ENCODE measurements at places on chromosomes 5 and 9.

GRCh38 chr5:5792106-5792505, 369.6 kb downstream of the ICE1 start:
- no peak for DNase-seq

DNA sequence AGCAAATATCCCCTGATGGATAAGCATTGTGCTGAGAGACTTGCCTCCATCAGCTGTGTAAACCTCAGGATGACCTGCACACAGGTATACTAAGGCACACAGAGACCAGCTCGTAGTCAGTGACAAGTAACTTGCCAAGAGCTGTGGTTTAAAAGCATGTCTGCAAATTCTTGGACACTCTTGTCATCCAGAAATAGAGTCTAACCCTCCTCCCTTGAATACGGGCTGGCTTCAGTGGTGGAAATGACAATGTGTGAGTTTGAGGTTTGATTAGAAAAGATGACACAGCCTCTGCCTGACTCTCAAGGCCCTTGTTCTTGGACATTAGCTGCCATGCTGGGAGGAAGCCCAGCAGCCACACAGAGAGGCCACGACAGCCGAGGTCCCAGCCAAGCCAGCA, 114.4 kb downstream of the GADD45G start:
- no peak for DNase-seq

- DNase-seq = no peak
Observed at GRCh38 chr9:122192914-122193525, 33.3 kb downstream of the MORN5 start.

- DNase-seq = no peak
Observed at GRCh38 chr5:177409043-177409801, at the start of gene F12. F12 (minus strand) TSS chr5:177409564; CDS start chr5:177409527, 37 bp downstream.

DNA sequence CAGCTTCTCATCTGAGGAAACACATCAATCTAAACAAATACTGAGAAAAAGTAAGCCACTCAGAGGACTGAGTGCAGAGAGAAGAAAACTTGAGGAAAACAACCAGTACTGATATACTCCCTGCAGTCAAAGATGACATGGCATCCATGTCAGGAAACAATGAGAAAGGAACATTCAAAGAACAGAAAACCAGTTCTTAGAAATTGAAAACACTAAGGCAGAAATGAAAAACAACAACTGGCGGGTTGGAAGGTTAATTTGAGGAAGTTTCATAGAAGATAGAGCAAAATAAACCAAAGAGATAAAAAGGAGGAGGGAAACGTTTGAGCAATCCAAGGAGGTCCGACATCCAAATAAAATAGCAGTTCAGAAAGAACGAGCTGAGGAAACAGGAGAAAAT, 475.2 kb downstream of the HINT1 start:
- DNase-seq = no peak

GRCh38 chr5:96528826-96529474, 95.9 kb upstream of the PCSK1 start:
- no peak for DNase-seq

DNA sequence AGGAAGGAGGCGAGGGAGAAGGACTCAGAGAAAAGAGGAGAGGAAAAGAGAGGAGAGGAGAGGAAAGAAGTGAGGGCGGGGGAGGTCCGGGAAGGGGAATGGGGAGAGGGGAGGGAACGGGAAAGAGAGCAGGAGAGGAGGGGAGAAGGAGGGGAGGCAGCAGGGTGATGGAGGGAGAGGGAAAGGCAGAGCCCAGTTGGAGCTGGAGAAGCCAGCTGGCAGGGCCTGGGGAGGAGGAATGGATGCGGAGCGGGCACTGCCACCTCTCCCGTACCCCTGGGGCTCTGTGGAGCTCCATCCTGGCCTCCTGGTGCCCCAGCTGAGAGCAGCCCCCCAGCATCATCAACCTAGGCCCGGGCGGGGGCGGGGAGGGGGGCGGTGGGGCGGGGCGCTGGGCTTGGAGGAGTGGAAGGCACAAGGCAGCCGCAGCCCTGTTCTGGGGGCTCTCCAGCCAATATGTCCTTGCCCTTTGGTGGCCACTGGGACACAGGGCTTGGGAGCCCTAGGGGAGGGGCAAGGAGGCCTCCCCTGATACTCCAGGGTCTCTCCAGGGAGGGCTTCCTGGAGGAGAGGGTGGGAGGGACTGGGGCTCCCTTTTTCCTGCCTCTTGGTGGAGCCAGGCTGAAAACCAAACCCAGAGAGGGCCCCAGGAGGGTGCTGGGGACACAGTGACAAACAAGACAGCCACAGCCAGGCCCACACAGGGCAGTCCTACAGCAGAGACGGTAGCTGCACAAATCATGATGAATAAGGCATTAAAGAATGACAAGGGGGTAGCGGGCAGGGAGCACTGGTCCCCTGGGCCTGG, 123.7 kb downstream of the C9orf50 start:
- DNase-seq = no peak

- DNase-seq = no peak
Observed at GRCh38 chr5:124980163-124980941, 233.9 kb upstream of the ZNF608 start.

- no peak for DNase-seq
Observed at GRCh38 chr5:1161108-1161832, 40.1 kb upstream of the SLC6A19 start.

DNA sequence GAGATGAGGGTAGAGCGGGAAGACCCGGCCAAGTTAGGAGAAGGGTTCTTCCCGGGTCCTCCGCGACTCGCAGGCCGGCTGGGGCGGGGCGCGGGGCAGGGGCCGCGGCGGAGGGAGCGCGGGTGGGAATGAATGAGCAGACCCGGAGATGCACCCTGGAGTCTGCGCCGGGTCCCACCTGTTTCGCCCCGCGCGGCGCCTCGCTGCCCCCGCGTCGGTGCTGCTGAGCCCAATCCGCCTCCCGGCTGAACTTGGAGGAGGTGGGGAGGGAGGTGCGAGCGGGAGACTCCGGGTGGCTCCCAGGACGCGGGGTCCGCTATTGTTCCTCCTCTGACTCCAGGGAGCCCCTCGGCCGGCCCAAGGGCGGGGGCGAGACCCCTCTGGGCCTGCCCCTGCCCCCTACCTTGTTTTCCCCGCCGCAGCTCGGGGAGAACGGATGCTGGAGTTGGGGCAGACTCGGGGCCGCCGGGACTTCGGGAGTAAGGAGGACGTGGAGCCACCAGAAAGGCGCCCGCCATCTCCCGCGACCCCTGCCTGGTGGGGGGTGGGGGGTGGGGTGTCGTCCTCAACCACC, 659 bp downstream of the RAI14 start:
- no peak for DNase-seq

DNA sequence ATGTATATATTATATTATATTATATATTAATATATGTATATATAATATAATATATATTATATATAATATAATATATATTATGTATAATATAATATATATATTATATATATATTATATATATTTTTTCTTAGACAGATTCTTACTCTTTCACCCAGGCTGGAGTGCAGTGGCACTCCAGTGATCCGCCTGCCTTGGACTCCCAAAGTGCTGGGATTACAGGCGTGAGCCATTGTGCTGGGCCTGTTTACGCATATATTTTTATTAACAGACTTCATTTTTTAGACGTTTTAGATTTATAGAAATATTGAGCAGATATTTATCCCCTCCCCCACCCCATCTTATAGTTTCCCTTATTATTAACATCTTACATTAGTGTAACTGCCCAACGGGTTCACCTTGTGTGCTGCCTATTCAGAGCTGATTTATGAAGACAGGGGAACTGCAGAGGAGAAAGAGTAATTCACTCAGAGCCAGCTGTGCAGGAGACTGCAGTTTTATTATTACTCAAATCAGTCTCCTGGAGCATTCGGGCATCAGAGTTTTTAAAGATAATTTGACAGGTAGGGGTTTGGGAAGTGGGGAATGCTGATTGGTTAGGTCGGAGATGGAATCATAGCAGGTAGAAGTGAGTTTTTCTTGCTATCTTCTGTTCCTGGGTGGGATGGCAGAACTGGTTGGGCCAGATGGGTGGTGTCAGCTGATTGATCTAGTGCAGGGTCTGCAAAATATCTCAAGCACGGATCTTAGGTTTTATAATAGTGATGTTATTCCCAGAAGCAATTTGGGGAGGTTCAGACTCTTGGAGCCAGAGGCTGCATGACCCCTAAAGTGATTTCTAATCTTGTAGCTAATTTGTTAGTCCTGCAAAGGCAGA, 93.4 kb downstream of the UNC13B start:
- DNase-seq = no peak

GRCh38 chr9:132878695-132879456, at the start of gene SPACA9:
SPACA9 (plus strand) TSS chr9:132878898; CDS start chr9:132883948, 5,050 bp downstream.
- no peak for DNase-seq

DNA sequence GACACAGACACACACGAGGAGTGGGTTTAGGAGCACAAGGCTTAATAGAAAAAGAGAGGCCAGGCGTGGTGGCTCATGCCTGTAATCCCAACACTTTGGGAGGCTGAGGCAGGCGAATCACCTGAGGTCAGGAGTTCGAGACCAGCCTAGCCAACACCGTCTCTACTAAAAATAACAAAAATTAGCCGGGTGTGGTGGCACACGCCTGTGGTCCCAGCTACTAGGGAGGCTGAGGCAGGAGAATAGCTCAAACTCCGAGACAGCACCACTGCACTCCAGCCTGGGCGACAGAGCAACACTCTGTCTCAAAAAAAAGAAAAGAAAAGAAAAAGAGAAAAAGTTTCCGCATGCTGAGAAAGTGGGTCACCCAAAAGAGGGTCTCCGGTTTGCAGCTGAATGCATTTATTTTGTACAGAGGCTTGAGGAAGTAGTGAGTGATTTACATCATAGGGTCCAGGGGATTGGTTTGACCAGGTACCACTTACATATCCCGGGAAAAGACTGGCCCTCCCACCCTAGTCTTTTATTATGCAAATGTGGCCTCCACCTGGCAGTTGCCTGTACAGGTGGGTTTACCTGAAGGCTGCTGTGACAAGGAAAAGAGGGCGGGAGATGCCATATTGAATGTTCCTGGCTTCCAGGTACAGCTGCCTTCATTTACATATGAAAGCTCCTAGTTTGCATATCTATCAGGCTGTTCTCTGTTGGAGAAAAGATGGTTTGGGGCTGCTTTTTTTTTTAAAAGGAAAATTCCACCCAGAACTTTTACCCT, 366.2 kb upstream of the GRAMD2B start:
- no peak for DNase-seq

GRCh38 chr5:69212022-69212421, 22.6 kb downstream of the CENPH start:
- no peak for DNase-seq

- no peak for DNase-seq
Observed at GRCh38 chr5:9512457-9512856, 33.4 kb downstream of the SEMA5A start.

GRCh38 chr9:1939926-1940368, 75.2 kb upstream of the SMARCA2 start:
- no peak for DNase-seq

- no peak for DNase-seq
Observed at GRCh38 chr5:130974021-130974683, 190.9 kb downstream of the HINT1 start.

- DNase-seq = no peak
Observed at GRCh38 chr5:132477784-132478365, 12.7 kb downstream of the IRF1 start.

DNA sequence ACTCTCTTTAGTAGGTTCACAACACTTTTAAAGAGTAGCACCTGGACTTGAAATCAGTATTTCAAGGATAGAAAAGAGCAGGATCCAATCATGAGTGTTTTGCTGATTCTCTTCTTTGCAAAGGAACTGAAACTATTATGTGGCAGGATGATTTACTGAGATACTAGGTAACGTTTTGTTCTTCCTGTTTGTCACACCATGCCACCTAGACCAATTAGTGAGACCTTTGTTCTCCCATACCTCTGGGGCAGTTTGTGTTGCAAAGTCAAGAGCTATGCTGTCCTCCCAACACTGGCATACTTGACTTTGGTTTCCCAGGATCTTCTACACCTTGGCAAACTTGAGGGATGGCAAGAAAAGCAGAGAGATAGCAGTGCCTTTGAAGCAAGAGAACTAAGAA, 43.4 kb downstream of the PPP1R2B start:
- no peak for DNase-seq

DNA sequence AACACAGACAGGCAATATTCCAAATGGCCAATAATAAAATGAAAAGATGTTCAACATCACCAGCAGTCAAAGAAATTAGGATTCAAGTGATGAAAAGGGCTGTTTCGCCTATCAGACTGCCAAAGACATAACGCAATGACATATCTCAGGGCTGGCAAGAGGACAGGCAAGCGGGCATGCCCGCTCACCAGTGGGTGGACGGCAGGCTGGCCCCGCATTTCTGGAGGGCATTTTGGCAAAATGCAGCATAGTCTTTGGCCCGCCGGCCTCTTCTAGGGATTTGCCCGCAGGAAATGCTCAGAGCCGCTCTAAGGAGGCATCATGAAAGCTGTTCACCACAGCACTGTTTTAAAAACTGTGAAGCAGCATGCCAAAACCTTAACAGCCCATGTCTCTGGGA, 1.4 kb upstream of the PPP1R26 start:
- DNase-seq = no peak

DNA sequence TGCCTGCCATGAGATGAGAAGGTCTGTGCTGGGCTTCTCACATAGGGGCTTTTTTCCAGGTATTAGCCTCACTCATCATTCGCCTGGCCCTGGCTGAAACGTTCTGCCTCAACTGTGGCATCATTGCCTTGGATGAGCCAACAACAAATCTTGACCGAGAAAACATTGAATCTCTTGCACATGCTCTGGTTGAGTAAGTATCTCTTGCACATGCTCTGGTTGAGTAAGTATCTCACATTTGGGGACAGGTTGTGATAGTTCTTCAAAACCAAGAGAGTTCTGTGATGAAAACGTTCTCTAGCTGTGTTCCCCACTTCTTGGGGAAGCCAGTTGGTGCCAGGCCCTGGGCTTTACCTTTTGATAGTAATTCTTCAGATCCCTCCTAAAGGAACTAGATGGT, 17.4 kb upstream of the IL13 start:
- no peak for DNase-seq
